ENCODE measurements at places on chromosomes 16 and 17.

DNA sequence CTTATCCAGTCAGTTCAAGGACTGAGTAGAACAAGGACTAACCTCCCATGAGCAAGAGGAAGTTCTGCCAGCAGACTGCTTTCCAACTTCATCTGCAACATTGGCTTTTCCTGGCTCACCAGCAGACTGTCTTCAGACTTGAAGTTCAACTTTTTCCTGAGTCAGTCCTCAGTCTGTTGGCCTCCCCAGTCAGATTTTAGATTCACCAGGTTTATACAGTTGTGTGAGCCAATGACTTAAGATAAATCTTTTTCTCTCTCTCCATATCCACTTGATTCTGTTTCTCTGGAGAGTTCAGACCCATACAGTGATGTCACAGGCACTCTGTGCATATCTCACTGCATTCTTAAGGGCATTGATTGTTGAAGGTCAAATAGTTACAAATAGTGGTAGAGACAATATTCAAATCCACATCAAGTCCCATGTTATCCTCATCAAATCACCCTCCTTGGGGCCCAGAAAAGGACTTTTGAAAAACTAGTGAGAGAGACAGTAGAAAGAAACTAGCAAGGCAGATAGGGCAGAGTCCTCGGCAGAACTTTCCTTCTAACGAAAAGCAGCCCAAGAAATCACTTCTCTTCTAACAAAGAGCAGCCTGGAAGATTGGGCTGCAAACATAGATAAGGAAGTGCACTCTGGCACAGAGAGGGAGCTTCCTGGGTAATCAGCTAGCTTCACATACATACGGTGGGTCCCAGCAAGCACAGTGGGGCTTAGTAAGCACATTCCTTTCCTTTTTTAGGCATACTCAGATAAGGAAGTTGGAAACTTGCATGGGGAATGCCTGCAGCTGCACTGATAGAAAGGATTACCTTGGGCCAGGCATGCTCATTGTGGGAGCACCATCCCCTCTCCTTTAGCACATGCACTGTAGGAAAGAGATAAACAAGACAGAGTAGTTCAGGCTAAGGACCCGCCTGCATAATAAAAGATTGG, 132.3 kb upstream of the FAM20A start:
- DNase-seq = no peak

- DNase-seq = no peak
These were observed 83.4 kb downstream of the ASIC2 start for GRCh38 chr17:33209671-33210070.

- no peak for DNase-seq
These were observed 28.8 kb downstream of the NPLOC4 start for GRCh38 chr17:81608082-81608481.

DNA sequence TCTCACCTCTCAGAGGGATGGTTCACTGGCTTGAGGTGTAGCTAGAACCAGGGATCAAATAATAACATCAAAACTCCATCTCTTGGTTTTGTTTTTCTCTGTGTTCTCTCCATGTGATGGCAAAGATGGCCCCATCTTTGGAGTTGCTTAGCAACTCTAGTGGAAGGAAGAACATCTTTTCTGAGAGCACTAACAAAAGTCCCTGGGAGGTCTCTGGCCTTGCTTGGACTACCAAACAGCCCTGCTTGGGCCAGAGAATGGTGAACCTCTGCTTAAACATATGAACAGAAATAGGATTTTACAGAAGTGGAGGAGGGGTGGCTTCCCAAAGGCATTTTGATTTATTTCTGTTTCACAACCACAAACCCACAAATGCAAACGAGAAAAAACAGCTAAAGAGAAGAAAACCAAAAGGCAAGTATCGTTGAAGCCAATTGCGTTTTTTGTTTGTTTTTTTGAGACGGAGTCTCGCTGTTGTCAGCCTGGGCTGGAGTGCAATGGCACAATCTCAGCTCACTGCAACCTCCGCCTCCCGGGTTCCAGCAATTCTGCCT, 13.2 kb downstream of the GABARAPL2 start:
- no peak for DNase-seq

- peak; percentile 63 for DNase-seq
These were observed 8.0 kb upstream of the IL32 start for GRCh38 chr16:3057181-3058138.

GRCh38 chr16:4505356-4506147, 29.4 kb downstream of the HMOX2 start:
- DNase-seq = peak; percentile 78

GRCh38 chr17:68955181-68955841, at the start of gene ABCA8:
Gene ABCA8, minus strand, starts transcription at chr17:68955392. Its CDS starts 13,358 bp downstream, at chr17:68942034.
- DNase-seq = no peak

- DNase-seq = no peak
These were observed 18.1 kb upstream of the RAB11FIP4 start for GRCh38 chr17:31373150-31374093.

- peak; percentile 74 for DNase-seq
These were observed 29.1 kb downstream of the DUSP14 start for GRCh38 chr17:37518826-37519225.

GRCh38 chr17:43723697-43724359, 34.8 kb downstream of the SOST start:
- DNase-seq = no peak

DNA sequence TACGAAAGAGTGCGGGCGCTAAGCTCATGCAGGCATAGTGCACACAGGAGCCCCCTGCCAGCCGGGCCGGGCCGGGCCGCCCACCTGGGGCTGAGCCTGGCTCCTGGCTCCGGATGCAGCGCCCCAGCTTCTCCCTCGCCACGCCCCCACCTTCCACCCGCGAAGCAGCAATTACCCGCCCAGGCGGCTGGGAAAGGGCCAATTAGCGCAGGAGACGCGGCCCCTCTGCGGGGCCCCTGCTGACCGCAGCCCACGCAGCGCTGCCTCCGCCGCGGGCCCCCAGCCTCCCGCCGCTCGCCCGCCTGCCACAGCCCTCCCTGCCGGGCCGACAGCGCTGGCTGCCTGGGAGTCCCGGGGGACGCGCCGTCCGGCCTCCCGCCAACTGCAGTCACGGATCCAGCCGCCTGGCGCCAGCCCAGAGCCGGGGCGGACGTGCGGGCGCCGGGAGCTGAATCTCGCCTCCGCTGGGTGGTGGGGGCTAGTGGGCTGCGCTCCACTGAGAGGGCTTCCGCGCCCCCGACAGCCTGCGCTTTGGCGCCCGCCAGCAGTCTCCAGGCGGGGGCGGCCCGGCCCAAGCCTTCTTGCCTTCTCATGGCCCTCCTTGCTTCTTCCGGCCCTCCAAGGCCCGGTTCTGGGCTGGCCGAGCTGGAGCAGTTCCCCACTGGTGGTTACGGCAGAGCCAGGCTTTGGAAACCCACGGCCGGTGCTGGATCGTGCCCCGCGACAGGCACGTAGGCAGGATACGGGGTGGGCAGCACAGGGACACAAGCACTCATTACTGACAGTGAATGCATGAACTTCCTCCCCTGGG, 14.9 kb upstream of the CBFB start:
- peak; percentile 94 for DNase-seq

DNA sequence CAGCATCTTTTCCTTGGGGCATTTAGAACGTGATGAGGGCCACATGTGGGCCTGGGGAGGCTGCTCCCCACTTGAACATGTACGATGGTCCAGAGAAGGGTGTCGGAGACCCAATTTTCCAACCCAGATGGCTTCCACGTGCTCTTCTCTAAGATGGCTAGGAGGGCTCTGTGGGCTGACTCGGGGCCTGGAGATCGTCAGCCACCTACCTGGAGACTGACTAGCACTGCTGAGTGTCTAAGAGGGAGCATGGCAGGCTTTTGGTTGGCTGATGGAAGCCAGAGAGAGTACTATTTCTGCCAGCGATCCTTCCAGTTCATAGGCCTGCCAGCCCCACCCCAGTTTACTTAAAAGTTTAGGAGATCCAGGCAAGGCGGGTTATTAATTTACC, 60.2 kb upstream of the CLEC18A start:
- DNase-seq = no peak

DNA sequence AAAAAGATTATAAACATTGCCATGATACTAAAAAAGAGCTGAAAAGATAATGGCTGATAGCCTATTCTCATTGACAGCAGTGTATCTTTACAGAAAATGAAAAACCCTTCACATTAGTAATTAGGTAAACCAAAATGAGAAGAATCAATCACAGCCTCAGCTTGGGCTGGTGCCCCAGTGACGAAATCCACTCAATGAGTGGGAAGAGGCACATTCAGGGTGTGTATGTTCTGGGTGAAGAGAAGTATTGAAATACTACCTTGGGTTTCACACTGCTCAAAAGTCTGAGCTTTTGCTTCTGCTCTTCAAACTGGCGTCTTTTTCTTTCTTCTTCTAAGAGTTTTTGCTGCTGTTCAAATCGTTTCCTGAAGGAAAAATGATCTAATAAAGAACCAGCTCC, 24.2 kb downstream of the SYNRG start:
- DNase-seq = no peak

GRCh38 chr17:83024218-83024971, 55.0 kb upstream of the METRNL start:
- no peak for DNase-seq

DNA sequence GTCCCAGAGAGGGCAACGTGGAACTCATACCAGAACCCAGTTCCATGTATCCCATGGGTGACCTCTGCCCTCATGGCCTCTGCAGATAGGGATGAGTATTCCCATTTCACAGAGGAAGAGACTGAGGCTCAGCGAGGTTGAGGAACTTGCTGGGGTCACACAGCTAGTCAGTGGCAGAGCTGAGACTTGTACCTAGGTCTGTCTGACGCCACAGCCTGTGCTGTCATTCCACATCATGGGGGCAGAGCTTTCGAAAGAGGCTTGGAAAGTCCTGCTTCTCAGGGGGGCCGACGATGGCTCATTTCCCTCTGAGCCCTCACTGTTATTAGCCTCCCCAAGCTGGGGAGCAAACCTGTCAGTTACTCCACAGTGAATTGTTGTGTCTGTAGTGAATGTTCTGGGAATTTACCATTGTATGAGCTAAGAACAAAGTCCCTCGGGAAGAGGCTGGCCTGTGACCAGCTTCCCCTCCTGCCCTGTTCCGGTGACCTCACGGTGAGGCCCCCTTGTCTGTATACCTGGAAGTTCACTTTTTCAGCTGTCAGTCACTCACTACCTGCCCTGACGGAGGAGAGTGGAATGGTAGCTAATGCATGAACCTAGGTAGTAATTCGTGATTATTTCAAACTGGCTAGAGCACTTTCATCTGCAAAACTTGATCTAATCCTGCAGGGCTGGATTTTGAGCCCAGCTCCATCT, 8.9 kb downstream of the METTL22 start:
- no peak for DNase-seq

DNA sequence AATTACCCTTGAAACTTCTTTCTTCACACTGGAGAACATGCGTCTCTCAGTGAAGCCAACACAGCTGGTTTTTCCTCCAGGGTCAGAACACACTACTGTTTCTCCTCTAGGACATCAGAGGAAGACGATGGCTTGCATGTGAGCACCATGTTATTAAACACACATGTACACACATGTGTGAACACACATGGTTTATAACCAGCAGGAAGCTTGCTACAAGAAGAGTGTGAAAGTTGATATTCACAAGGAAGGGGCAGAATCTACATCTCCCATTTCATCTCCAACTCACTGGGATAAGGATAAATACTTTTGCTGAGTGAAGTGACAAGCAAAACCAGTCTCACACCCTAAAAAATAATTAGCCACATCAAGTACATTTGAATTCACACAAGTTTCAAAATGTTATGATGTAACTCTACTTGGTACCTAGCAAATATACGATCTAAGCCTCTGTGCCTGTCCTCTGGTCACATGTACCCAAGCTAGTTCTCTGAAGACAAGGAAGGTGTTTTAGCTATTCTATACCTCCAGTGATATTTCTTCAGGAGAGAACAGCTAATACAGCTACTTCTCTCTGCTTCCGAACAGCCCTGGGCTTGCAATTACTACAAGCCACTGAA, 127.7 kb downstream of the PARN start:
- DNase-seq = no peak

GRCh38 chr17:27585792-27586191, 45.2 kb upstream of the LGALS9 start:
- DNase-seq = no peak

- DNase-seq = no peak
These were observed 13.7 kb downstream of the BLMH start for GRCh38 chr17:30278032-30278431.

DNA sequence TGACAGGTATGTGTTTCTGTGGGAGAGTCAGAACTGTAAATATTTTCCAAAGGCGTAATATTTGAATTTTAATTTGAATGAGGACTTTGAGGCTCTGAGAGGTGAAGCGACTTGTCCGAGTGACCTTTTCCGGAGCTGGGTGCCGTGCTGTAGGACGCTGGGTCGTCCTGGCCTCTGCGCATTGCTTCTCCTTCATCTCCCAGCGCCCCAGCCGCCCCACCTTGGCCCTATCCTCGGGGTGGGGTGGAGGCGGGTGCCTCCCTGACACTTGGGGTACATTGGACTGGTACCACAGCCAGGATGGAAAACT, 147.8 kb downstream of the SPECC1 start:
- DNase-seq = no peak

DNA sequence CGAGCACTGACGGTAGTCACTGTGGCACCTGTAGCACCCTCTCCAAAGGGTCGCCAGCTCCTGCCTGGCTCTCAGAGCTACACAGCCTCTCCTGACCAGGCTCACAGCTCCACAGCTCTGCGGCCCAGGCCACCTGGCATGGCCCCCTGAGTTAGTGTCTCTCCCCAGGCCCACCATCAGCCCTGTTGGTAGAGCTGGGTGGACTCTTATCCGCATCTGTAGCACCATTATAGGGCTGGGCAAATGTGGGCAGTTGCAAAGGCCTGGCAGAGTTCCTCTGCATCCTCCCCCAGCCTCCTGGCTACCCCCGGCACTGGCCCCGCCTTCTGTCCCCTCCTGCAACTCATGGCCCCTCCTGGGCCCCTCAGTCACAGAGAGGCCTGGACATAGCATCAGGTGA, 18.2 kb downstream of the SCGB1C2 start:
- DNase-seq = no peak

- DNase-seq = no peak
These were observed 160.6 kb downstream of the CYB561 start for GRCh38 chr17:63285551-63285950.

Measured in posterior cingulate gyrus (tissue), 11 donors.